Osteocyte (in vitro differentiated cells): ENCODE measurements at places on chromosomes 1 and 21. TPM values are rescaled to one million over a fixed set of nuclear protein-coding genes. Genes with fewer than 3 reads are reported as not detected.
A peak's percentile ranks its signal among the peaks of the same experiment; 100 is the strongest.

The SFN gene
- not detected in 2 replicates for total RNA-seq

The PLA2G2A gene
- not detected in 2 replicates for total RNA-seq

The FCRLB gene
- total RNA-seq = 0.27 TPM in 1 of 2 replicates, not detected in the other

The UBQLN4 gene
- 36.4 and 36.9 TPM in 2 replicates for total RNA-seq

The LCE2A gene
- not detected in 2 replicates for total RNA-seq

The LRRC8B gene
- 2.3 and 4.1 TPM in 2 replicates for total RNA-seq

The KPRP gene
- not detected in 2 replicates for total RNA-seq

The LRRC71 gene
- 0.18 and 0.35 TPM in 2 replicates for total RNA-seq

The RORC gene
- total RNA-seq = not detected in 2 replicates

The BOLA1 gene
- 12.9 and 13.7 TPM in 2 replicates for total RNA-seq

The FLG2 gene
- total RNA-seq = not detected in 2 replicates

The ZMYM4 gene
- total RNA-seq = 58.3 and 65.9 TPM in 2 replicates

The CPT2 gene
- 15.6 and 16.6 TPM in 2 replicates for total RNA-seq

The IGFN1 gene
- total RNA-seq = 3.2 and 3.8 TPM in 2 replicates

DNA sequence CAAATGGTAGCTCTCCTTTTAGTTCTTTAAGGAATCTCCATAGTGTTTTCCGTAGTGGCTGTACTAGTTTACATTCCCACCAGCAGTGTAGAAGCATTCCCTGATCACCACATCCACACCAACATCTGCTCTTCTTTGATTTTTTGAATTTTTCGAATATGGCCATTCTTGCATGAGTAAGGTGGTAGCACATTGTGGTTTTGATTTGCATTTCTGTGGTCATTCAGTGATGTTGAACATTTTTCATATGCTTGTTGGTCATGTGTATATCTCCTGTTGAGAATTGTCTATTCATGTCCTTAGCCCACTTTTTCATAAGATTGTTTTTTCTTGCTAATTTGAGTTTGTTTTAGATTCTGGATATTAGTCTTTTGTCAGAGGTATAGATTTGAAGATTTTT, 84.6 kb upstream of the B3GALT2 start:
- DNase-seq = no peak

GRCh38 chr1:43549921-43550597, 19.4 kb downstream of the PTPRF start:
- DNase-seq = no peak

DNA sequence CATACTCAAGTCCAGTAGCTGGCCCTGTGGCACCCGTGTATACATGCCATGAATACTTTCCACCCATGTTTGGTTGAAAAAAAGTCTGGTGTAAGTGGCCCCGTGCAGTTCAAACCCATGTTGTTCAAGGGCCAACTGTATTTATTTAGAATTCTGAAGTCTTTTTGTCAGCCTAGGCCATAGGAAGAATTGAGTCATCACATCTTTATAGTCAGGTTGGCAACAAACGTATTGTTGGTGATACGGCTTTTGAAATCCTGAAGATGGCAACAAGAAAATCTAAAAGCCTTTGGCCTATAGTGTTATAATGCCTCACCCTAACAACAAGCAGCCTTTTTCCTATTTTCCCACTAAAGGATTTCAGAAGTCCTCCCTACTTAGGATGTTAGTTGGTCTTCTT, 363.6 kb downstream of the PLPP3 start:
- no peak for DNase-seq

DNA sequence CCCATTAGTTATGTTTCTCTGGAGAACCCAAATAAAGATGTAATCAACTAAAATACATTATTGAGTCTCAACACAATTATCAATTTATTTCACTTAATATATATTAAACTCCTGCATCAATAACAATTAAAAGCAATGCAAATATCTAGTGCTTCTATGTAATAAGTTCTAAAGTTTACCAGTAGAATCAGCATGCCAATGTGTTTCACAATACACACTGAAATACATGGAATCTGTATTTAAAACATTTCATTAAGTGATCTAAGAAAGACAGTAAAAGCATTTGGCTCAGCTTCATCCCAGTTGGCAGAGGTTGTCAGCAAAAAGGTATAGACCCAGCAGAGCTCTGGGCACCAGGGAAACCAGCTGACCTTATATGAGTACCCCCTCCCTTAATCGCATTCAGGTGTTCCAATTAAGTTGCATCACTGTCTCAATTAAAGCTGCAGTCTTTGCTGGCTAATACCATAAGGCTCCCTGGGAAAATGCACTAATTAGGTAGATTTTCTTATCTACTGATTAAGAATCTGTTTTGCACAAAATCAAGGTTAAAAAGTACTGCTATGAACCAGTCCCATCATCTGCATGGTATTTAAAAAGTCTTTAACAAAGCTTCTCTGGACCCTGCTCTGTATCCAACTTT, 63.1 kb downstream of the NIBAN1 start:
- no peak for DNase-seq

GRCh38 chr1:219324629-219325367, 151.1 kb downstream of the LYPLAL1 start:
- DNase-seq = no peak

- no peak for DNase-seq
Observed at GRCh38 chr1:21577933-21578332, 68.7 kb downstream of the ALPL start.

- DNase-seq = no peak
Observed at GRCh38 chr1:190633488-190633887, 155.8 kb upstream of the BRINP3 start.

DNA sequence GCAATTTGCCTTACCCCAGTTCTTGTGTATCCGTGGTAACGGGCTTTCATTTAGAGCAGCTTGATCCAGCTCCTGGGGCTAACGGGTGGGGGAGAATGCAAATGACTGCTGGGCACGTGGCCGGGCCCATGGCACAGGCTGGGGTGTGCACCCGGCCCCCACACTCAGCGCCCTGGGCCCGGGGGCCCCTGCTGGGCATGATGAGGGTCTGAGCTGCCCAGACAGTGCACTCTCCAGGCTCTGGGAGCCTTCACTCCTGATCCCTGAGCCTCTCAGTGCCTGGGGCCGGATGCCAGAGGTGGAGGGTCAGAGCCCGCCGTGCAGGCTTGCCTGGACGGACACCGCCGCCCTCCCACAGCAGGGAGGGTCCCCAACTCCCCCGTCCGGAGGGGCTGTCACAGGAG, 20.1 kb upstream of the PEX10 start:
- DNase-seq = no peak

GRCh38 chr1:116934586-116935207, 25.0 kb downstream of the PTGFRN start:
- no peak for DNase-seq

DNA sequence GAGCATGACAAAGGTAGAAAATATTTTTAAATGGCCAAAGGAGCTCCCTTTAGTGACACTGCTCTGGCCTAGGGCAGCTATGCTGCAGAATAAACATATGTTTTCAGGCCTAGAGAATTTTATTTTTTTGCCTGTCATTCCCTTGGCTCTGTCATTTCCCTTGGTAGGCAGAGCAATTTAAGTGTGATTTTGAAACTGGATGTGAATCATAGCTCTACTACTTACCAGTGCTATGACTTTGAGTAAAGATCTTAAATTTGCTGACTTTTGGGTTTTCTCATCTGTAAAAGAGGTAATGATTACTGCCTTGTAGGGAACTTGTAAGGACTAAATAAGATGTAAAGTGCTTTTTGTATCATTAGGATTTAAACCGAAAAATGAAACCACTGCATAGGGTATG, 189.0 kb upstream of the ZRANB2 start:
- no peak for DNase-seq

GRCh38 chr21:29155118-29155932, 24.9 kb downstream of the MAP3K7CL start:
- no peak for DNase-seq

DNA sequence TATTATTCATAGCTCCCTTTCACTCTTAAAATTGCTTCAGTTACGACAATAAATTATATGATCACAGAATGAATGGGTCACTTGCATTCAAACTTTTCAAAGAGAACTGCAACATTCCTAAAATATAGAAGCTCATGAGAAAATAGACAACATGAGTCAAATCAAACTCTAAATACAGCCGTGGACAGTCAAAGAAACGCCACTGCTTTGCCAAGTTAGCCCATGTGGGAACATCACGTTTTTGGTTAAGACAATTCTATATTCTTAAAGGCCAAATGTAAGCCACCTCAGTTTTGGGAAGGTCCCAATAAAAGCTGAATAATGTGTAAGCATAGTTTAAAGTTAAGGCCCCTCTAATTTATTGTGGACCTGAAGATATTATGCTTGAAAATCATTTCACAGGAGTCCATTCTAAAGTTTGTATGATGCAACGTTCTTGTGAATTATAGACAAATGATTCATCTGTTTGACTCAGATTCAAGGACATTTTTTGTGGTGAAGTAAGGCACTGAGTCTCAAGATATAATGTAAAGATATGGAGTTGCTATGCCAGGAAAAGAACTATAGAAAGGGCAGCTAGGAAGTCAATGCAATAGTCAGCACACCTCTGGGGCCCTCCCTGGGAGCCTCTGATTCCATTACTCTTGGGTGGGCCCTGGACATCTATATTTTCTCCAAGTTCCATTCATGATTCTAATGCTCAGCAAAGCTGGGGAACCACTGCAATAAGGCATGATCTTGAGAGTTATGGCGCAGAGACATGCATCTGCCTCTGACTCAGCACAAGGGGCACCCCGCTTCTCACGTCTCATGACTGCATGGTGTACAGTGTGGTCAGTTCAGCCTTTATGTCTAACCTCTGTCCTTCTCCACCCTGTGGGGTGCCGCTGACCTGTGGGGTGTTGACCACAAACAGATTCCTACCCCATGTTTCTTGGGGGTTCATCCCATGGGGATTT, 33.9 kb downstream of the ETS2 start:
- peak; percentile 70 for DNase-seq

- DNase-seq = no peak
Observed at GRCh38 chr1:92186081-92186480, 31.6 kb upstream of the C1orf146 start.

- DNase-seq = no peak
Observed at GRCh38 chr1:27760426-27760825, 12.6 kb upstream of the STX12 start.

DNA sequence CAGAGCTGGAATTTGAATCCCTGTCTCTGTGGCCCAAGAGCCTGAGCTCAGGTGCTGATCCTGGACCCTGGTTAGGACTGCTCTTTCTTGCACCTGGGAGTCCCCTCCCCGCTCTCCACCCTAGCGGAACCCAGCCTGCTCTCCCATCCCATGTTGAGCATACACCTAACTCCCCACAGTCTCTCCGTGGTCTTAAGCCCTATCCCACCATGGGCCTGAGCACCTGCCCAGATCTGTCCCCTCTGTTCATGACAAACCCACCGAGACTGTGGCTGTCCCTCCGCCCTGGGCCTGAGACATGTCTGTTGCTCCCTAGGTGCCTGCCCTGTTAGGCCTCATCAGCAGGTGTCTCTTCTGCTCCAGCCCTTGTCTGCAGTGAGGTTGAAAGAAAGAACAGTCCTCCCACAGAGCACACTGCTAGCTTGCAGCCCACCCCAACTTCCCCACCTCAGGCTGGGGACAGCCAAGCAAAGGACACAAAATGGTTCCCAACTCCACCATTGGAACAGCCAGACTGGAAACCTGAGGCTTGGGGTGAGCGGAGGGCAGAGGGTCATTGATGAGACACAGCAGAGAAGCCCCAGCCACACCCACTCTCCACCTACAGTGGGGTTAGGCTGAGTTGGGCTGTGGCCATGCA, 118.5 kb downstream of the MATN1 start:
- peak; percentile 76 for DNase-seq

DNA sequence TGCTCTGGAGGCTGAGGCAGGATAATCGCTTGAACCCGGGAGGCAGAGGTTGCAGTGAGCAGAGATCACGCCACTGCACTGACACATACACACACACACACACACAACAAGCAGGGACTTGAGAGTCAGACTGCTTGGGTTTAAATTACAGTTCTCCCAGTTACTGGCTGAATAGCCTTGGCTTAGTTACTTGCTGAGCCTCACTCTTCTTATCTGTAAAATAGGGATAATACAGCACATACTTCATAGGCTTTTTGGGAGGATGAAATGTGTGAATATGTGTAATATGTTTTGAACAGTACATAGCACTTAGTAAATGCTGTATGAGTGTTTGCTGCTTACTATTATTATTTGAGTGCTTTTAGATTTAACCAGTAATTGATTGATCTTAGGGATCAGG, 23.8 kb downstream of the CDC42 start:
- no peak for DNase-seq

DNA sequence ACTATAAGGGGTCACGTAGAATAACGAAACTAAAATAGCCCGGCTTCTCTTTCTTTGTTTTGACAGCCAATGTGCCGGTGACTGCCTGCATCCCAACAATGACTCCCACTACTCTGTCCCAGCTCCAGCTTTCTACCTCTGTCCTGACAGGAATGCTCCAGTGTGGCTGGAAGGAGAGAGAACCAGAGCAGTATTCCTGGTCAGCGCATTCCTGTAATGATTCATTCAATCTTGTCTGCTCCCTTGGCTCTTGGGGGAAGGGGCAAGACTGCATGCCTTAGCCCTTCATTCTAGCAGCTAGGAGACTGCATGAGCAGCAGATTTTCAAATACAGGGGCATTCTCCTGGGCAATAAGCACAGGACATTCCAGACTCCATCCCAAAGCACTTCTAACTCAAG, 132.1 kb upstream of the PRMT6 start:
- no peak for DNase-seq

- DNase-seq = no peak
Observed at GRCh38 chr1:90989990-90990389, 31.8 kb downstream of the ZNF644 start.

- no peak for DNase-seq
Observed at GRCh38 chr1:201749059-201749690, 79.8 kb upstream of the IPO9 start.

GRCh38 chr1:169610108-169610507, 19.8 kb downstream of the SELP start:
- no peak for DNase-seq

DNA sequence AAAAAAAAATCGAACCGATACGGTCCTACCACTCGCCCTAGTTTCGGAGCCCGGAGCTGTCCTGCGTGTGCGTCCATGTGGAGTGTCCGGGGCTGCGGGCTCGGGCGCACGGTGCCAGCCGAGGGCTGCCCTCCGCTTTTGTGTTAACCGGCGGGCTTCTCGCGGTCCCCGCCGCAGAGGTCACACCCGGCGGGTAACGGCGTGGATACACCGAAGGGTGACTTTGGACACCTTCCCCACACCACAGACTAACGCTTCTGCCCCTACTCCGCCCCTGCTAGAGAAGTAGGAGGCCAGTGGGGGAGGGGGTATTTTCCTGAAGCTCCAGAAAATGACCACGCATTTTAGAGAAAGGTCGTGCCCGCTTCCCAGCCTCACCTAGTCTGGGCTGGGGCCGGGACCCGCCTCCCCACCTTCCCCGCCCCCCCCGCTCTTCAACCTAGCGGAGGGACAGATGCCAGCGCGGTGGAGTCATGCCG, 609 bp upstream of the ATF3 start:
- DNase-seq = no peak

GRCh38 chr1:216457356-216457755, 34.1 kb upstream of the USH2A start:
- no peak for DNase-seq

DNA sequence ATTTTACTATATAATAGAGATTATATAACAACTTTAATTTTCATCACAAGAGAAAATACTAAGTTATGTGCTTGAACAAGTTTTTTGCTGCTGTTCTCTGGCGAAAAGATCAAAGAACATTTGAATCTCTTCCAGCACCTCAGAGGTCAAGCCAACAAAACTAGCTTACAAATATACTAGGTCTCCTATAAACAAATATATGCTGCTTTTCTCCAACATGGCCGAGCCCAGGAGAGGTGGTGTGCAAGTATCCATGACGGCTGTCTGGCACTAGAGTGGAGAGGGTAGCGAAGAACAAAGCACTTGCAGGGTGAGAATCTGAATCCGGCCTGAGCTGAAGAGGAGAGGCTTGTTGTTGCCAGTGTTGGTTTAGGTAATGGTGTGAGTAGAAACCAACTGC, 7.5 kb upstream of the FMO3 start:
- no peak for DNase-seq

GRCh38 chr1:6082430-6082971, 36.8 kb downstream of the KCNAB2 start:
- DNase-seq = no peak
